ENCODE measurements at places on chromosomes 11 and 22.

DNA sequence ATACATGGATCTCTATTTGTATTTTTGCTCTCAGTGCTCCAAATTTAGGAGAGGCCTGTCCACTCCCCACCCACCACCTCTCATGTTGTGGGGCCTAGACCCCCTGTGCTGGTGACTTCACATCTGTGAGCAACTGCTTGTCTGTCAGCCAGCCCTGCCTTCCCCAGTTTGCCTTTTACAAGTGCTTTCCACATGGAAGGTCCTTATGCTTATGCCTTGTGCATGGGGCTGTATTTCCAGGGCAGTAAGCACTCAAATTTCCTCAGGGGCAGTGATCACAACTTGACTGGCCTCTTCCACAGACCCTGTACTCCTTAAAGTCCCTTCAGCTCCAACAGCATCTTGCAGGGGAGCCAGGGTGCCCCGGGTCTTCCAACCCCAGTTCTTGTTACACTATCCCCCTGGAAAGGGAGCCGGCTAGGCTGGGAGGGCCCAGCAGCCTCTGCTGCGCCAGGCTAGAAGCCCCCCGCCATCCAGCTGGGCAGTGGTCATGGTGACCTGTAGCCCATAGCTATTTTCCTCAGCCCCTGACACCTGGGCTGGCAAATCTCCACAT is 29.9 kb downstream of the GDPD5 start:
- no peak for DNase-seq

- no peak for DNase-seq
These were observed 28.6 kb downstream of the ADM start for GRCh38 chr11:10333490-10333889.

DNA sequence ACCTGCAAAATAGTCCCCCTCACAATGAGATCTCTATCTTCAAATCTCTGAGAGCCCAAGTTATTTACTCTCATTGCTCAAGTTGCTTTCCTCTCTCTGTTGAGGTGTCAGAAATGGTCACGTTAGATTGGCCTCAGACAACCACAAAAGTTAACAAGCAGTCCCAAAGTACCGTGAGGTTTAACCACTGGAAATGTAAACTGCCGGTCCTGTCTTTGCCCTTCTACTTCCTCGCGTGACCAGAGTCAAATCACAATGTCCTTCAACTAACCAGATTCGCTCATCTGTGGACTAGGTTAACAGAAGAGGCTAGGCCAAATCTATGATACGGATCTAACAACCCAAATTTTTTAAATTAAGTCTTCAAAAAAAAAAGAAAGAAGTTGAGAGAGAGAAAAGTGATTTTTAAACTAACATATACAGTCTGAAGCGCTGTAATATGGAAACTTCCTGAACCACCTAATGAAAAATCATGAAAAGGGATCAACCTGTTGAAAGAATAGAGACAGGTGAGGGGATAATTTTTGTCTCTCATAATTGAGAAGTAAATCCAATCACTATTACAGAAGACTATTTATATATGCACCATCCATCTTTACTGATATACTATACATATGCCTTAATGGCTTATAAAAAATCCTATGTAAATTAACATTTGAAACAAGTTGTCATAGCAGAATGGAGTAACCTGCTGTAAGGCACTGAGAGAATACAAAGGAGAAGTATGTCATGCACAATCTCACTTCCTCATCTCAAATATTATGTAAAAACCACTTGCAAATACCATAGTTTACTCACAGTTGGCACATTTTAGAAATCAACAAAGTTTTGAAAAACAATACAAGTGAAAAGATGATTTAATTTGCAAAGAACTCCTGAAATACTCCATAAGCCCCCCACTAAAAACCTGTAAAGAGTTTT is 3.3 kb upstream of the JAML start:
- peak; percentile 82 for DNase-seq

GRCh38 chr11:94766713-94767206 is 1.4 kb upstream of the AMOTL1 start:
- DNase-seq, result no peak

GRCh38 chr11:130599073-130599654 is 150.7 kb downstream of the ADAMTS15 start:
- DNase-seq, result no peak

- no peak for DNase-seq
These were observed 106.7 kb upstream of the HSD17B12 start for GRCh38 chr11:43573873-43574272.

DNA sequence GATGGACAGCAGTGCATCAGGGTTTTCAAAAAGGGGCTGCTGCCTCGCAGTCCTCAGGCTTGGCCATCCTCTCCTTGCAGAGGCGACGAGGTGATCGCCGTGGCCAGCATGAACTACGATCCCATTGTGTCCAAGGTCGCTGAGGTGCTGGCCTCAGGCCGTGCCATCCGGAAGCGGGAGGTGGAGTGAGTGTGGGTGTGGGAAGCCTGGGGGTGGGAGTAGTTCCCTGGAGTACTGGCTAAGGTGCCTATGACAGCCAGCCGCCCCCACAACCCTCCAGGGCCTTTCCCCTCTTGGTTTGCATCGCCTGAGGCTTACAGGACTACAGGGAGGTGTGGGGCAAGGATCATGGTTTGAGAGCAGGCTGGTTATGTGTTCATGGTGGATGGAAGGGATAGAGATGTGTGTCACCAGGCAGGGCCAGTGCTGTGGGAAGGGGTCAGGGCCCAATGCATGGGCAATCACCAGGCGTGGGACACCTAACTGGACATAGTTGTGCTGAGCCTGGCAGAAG is 2.1 kb upstream of the LZTR1 start:
- DNase-seq, result no peak

GRCh38 chr11:86015699-86016098 is 53.2 kb downstream of the PICALM start:
- no peak for DNase-seq

- DNase-seq, result no peak
These were observed 51.2 kb downstream of the KCNJ4 start for GRCh38 chr22:38403812-38404211.

DNA sequence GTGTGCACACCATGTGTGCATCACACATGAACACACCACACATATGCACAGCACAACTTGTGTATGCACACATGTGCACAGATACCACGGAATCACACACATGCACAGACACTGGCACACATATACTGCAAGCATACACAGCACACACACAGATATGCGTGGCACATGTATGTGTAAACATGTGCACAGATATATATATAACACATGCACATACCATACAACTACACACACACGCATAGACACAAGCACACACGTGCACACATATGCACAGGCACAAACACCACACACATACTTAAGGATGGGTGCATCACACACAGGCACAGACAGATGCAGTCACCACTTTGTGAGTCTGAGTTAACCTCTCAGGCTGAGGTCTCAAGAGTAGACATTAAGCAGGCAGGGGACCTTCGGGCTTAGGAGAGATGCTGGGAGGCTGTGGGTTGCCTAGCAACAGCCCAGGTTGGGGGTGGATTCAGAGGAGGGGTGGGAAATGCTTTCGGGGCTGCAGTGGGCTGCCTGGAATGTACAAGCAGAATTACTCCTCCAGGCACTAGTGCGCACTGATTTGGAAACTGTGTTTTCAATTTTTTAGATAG is 82.9 kb downstream of the MYO18B start:
- no peak for DNase-seq

DNA sequence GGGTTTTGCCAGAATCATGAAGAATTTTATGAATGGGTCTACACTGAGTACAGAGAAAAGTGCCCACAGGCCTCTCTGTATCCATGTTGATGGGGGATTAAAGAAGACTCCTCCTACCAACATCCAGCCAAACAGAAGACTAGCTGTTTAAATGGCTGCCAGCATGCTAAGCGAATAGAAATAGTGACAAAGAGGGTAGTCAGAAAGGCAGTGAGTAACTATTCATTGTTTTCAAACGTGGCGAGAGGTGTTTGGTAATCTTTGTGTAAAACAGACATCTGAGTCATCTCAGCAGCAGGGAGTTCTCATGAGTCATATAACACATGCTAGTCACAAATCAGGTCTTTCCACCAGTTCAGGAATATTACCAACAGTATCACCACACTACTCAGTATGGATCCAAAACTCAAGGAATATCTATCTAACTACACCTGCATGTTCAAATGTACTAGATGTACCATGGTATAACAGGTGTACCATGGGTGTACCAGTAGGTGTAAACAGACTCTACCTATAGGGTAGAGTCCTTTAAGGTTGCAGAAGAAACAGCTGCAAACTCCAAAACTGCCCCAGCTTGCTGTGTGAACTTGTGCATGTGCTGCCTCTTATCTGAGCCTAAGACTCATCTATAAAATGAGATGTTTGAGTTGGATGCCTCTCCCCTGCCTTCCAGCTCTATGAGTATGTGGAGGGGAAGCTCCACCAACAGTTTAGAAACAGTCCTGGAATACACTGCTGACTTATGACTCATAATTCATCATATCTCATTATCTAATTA is 82.0 kb downstream of the SLC1A2 start:
- no peak for DNase-seq

GRCh38 chr11:76226626-76227025 is 20.3 kb upstream of the WNT11 start:
- DNase-seq, result no peak

- DNase-seq, result no peak
These were observed 94.2 kb downstream of the PTPRJ start for GRCh38 chr11:48074425-48075181.

- DNase-seq, result no peak
These were observed 81.6 kb upstream of the CCDC90B start for GRCh38 chr11:83367745-83368144.

DNA sequence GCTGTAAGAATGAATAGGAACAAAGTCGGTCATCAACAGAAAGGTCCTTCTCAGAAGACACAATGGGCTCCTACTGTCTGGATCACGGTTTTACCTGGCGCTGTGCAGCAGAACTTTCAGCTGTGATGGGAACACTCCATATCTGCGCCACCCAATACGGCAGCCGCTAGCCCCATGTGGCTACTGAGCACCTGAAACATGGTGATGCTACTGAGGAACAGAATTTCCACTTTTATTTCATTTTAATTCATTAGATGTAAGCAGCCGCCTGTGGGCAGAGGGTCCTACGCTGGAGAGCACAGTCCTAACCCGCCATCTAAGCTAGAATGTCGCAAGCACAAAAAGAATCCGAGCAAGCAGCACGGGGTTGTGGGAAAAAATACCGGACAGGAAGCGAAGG is 2.7 kb downstream of the SULT4A1 start:
- DNase-seq, result no peak

GRCh38 chr11:22828373-22828772 is 1.2 kb downstream of the SVIP start:
- DNase-seq, result no peak

DNA sequence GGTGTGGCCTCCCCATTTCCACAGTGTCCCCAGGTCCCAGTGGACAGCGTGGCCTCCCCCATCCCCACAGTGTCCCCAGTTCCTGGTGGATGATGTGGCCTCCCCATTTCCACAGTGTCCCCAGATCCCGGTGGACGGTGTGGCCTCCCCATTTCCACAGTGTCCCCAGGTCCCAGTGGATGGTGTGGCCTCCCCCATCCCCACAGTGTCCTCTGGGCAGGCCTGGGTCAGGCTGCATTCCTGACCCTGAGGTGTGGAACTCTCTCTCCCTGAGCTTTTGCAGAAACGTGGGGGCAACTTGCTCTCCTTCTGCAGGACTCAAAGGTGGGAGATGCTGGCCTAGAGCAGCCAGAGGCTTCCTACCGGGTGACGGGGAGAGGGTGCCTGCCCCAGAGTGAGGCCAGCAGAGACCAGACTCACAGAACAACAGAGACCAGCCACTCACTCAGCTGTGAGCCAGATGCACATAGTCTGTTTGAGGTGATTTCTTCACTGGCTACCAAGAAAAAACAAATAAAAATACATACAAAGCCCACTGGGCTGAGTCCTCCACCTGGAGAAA is 85.8 kb upstream of the FGF3 start:
- no peak for DNase-seq

DNA sequence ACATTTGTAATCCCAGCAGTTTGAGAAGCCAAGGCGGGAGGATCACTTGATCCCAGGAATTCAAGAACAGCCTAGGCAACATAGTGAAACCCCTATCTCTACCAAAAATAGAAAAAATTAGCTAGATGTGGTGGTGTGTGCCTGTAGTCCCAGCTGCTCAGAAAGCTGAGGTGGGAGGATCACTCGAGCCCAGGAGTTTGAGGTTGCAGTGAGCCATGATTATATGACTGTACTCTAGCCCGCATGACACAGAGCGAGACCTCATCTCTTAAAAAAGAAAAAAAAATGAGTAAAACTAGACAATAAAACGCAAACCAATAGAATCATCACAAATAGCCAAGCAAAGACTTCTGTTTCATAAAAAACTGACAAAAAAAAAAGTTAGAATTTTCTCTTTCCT is 21.8 kb downstream of the NUCB2 start:
- DNase-seq, result no peak

DNA sequence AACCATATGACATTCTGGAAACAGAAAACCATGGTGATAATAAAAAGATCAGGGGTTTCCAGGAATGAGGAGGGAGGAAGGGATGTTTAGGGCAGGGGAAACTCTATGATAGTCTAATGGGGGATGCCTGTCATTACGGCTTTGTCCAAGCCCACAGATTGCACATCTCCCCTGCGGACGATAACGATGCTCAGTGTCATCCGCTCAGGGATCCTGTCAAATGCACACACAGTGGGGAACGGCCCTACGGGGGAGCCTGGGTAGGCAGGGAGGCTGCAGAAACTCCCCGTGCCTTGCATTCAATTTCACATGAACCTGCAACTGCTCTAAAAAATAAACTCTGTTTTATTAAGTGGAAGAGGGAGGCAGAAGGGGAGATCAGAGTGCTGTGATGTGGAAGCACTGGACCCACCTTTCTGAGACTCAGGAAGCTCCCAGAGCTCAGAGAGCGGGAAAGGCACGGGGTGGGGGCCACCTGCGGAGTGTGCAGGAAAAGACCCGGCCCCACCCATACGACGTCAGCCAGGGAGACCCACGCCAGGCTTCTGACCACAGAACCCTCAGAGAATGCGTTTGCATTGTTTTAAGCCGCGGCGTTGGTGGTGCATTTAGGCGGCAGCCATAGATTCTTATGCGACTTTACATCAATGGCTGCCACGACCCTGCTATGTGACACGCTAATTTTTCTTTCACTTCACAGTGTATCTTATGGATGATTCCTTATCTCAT is 543.5 kb downstream of the BRD1 start:
- no peak for DNase-seq

DNA sequence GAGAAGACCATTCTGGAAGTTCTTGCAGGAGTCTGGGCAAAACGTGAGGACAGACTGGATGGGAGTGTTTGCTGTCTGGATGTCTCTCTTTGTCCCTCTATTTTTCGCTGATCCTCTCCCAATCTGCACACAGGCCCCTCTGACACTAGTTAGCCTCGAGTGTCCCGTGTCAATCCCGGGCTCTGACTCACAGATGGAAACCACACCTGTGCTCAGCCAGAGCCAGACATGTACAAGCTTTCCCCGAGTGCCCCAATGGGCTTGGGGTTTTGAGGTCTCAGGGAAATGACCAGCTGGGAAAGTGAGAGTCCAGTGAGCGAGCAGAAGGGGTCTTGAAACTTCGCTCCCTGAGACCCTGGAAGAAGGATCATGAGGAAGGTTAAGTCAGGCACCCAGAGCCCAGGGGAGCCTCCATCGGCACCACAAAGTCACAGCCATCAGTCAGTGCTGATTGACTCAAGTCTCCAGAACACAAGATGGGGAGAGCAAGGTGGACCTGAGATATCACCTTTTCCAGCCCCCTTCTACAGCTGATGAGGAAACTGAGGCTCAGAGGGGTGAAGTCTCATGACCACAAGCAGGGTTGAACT is 13.9 kb downstream of the APOL2 start:
- no peak for DNase-seq

Data from CD8-positive, alpha-beta T cell (primary cell).